ENCODE measurements at places on chromosomes 16 and 17.

- DNase-seq: no peak
Measured at GRCh38 chr17:19979917-19980770, 2.5 kb upstream of the AKAP10 start.

- no peak for DNase-seq
Measured at GRCh38 chr17:48439875-48440505, 10.0 kb upstream of the SKAP1 start.

DNA sequence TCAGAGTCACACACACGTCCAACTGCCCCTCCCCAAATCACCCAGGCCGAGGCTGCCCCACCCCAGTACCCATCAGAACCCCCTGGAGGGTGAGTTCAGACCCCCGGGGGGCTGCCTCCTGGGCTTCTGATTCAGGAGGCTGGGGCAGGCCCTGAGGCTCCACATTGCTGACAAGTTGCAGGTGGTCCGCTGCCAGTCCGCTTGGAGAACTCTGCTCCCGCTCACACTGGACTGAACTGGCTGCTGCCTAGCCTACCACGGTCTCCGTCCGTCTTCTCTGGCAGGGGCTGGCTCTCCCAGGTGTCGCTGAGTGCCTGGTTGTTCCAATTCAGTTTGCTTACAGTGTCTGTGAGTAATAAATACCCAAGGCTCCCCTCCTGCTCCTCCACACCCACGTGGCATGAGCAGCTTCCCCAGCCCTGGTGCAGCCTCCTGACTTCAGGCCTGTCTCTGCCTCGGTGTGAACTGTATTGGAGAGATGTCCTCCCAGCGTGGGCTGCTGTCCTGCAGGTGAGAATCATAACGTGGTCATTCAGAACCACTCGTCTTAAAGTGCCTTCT, 163.4 kb downstream of the LAT start:
- DNase-seq: peak; percentile 26

DNA sequence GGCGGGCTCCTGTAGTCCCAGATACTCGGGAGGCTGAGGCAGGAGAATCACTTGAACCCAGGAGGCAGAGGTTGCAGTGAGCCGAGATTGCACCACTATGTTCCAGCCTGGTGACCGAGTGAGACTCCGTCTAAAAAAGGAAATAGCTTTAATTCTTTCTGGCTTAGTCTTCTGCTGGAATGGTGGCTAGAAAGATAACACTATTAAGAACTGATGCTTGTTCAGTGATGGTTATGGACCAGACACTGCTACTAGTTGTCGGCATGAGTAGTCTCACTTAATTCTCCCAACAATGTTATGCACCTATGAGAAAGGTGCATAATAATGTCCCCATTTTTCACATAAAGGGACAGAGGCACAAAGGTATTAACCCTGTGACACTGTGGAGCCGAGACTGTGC, 188.7 kb downstream of the HS3ST3A1 start:
- DNase-seq: no peak

- no peak for DNase-seq
Measured at GRCh38 chr16:81241706-81242105, 3.2 kb downstream of the BCO1 start.

Data from stimulated activated CD4-positive, alpha-beta T cell treated with anti-CD3 and anti-CD28 coated beads, TNF-alpha, amount 100 ng/mL, for 1 hour (primary cell).